Substantia nigra (tissue), 51 donors: ENCODE measurements at places on chromosomes 2 and 18.

DNA sequence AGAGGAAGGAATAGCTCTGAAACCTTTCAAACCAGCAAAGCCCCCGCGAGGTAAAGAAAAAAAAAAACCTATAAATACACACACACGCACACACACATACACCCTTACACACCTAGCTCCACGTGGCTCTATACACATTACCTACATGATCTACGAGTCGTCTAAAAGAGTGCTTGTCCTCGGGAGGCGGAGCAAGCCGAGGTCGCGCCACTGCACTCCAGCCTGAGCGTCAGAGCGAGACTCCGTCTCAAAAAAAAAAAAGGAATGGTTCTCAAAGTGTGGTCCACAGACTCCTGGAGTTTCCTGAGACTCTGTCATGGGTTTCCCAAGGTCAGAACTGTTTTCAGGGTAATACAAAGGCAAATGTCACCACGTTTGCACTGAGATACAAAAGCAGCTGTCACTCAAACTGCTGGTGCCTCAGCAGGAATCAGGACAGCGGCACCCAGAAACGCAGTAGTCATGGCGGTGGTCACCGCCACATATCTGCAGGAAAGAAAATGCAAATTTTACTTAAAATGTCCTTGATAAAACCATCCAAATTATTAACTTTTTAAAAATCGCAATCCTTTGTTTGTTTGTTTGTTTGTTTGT is 130.0 kb upstream of the GPC1 start:
- DNase-seq = no peak

GRCh38 chr2:140624200-140624599 is 1506.6 kb downstream of the LRP1B start:
- no peak for DNase-seq

DNA sequence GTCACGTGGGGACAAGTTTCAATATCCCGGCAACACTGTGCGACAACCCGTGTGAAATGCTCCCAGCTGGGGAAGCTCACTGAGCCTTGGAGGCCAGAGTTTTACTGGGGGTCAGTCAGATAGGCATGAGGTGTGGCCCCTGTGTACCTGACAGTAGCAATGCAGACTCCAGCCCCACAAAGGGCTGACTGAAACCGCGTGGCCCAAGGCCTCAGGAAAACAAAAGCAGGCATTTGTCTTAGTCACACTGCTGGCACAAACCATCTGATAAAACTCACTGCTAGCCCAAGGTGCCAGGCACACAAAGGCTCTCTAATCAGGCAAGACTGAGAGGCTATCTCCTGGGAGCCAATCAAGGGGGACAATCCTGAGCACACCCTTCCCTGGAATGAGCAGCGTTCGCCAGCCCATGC is 786.6 kb upstream of the RAB6C start:
- DNase-seq = no peak

DNA sequence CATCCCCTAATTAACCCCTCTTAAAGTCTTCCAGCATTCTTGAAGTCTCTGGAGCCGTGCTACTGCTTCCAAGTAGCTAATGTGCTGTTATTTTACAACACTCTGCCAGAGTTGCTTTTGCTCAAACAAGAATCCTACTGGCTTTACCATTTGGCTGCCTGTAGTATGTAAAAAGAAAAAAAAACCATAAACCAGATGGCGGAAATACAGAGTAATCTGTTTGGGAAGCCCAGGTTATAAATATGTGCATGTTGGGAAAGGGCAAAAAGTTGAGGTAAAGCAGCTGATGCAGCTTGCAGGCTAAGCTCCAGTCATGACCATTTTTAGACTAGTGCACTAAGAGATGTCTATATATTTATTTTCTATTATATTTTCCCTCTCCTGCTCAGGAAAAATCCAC is 313.2 kb upstream of the ETAA1 start:
- no peak for DNase-seq

- DNase-seq = no peak
Measured at GRCh38 chr2:182015334-182016109, 29.9 kb downstream of the PPP1R1C start.

GRCh38 chr18:23812546-23813440 is 123.5 kb downstream of the LAMA3 start:
- DNase-seq = no peak

DNA sequence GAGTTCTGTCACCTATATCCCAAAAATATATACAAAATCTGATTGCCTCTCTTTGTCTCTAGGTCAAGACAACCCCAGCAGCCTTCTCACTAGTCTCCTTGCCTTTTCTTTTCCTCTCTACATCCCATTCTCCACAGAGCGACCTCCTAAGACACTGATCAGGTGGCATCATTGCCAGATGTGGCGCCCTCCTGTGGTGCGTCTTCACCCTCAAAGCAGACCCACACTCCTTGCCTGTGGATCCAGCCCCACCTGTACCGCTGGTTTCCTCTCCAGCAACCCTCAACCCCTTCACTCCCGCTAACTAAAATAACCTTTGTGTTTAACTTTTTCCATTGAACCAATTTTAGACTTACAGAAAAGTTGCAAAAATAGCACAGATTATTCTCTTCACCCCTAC is 273.3 kb downstream of the GLI2 start:
- DNase-seq = no peak

DNA sequence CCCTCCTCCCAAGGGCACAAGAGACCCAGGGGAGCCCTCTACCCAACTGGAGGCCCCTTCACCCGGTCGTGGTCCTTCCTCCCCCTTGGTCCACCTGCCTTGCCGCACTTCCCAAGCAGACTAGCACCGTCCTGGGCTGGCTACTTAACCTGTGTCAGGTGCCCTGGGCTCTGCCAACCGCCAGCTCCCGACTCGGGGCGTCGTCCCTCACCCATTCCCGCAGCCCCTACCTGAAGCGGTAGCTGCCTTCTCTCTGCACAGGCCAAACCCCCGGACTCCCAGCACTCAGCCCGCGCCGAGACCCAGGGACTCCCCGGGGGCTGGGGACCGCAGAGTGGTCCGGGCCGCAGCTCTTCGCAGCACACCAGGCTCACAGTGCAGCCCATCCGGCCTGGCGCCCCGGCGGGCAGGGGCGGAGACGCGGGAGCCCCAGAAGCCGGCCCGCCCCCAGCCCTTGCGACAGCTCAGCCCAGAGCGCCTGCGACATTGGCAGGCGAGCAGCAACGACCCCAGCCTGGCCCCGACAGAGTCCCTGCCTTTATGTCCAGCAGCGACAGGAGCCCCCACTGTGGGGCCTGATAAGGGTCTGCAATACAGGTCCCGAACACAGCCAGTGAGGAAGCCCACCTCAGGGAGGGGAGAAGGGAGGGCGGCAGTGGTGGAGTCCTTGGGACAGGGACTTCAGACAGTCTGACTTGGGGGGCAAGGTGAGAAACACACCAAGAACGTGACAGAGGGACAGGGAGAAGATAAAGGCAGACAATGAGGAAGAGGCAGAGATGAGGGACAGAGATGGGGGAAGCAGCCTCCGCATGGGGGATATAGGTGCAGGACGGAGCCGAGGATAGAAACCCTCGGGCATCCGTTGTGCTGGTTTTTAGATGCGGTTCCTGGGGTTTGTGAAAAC is 31.0 kb upstream of the TNS1 start:
- DNase-seq = no peak

DNA sequence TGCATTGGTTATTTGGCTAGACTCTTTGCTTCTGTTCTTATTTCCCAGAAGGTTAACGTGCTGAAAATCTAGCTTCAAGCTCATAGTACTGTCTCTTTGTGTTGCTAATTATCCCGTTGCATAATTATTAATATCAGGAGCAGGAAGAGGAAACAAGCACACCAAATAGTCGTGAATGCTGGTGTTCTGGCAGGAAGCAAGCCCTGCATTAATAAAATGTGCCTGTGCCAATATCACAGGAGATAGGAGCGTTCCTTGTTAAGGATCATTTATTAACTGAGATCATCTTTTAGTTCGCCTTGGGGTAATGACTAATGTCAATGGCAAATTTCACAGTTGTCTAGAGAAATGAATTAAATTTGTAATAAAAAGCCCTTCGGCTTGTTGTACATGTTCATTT is 893.0 kb upstream of the POU3F3 start:
- no peak for DNase-seq

DNA sequence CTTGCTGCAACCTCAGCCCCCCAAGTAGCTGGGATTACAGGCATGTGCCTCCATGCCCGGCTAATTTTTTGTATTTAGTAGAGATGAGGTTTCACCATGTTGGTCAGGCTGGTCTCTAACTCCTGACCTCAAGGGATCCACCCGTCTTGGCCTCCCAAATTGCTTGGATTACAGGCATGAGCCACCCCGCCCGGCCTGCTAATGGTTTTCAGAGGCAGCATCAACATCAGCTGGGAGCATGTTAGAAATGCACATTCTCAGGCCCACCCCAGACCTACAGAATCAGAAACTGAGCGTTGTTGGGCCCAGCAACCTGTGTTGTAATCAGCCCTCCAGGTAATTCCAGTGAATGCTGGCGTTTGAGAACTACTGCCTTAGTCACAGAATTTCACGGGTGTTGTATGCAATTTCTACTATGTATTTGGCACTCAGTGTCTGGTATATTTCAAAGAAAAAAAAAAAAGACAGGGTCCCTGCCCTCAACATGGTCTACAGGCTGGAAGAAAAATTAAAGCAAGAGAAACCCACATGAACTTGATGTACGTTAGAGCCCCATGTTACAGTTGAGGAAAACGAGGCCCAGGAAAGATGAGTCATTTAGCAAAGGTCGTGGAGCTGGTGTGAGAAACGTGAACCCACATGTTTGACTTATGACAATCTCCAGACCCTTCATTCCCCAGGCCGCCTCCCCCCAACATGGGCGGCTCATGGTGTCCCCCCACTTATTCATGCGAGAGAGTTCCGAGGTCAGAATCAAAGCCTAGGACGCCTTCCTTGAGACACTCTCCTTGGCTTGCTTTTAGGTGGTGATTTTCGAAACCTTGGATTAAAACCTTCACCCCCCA is 35.3 kb downstream of the SH3BP4 start:
- no peak for DNase-seq

DNA sequence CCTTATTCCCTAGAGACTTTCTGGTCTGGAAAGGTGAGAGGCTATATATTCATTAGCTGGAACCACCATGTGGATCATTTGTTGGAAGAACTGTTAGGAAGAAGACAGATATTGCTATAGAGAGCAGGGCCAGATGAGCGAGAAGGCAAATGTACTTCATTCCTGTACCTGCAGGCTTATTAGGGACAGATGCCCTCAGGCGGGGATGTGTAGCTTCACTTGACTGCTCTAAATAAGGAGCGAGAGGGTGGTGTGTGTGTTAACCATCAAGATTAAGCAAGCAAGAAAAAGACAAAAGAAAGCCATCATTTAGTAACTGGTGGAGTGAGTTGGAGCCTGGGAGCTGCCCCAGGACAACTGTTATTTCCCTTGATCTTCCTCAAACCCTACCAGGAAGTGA is 36.4 kb downstream of the NEDD4L start:
- DNase-seq = no peak

DNA sequence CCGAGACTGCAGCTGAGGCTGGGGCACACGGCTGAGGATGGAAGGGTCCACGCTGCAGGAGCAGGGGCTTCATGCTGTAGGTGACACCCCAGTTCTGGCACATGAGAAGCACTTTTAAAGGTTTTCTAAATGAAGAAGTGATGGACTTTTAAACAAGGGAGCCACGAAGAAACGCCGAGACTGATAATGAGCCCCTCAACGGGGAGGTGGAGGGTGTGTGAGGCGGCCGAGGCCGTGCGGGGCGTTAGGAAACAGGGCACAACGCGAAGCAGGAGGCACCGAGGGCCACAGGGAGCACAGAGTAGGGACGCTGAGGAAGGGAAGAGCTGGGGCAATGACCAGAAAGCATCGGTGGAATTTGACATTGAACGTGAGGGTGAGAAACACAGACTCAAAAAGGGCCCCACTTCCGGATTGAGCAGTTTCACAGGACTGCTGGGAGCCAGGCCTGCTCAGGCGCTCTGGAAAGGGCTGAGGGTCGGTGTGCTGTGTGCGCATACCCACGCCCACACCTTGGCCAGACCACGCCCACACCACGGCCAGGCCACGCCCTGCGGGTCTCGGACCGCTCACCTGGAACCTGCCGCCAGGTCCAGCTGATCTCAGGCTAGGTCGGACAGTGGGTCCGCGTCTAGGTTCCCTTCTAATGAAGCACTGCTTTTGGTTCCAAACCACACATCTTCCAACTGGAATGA is 115.7 kb downstream of the GYPC start:
- no peak for DNase-seq

GRCh38 chr2:145543856-145544255 is 1023.9 kb upstream of the ZEB2 start:
- no peak for DNase-seq

DNA sequence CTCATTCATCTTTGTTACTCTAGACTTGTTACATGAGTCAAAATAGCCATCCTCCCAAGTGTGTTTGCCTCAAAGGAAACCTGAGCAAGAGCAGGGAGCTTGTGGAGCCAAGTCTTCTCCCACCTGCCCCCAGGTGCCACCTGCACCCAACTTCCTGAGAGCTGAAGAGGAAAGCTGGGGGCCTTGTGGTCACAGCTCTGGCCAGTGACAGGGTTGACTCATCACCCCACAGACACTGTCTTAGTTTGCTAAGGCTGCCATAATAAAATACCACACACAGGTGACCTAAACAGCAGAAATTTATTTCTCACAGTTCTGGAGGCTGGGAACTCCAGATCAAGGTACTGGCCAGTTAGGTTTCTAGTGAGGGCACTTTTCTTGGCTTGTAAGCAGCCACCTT is 99.6 kb downstream of the TPGS2 start:
- no peak for DNase-seq

GRCh38 chr2:26456440-26457250 is 21.3 kb downstream of the OTOF start:
- no peak for DNase-seq

GRCh38 chr18:13258921-13259320 is 40.4 kb downstream of the LDLRAD4 start:
- no peak for DNase-seq

DNA sequence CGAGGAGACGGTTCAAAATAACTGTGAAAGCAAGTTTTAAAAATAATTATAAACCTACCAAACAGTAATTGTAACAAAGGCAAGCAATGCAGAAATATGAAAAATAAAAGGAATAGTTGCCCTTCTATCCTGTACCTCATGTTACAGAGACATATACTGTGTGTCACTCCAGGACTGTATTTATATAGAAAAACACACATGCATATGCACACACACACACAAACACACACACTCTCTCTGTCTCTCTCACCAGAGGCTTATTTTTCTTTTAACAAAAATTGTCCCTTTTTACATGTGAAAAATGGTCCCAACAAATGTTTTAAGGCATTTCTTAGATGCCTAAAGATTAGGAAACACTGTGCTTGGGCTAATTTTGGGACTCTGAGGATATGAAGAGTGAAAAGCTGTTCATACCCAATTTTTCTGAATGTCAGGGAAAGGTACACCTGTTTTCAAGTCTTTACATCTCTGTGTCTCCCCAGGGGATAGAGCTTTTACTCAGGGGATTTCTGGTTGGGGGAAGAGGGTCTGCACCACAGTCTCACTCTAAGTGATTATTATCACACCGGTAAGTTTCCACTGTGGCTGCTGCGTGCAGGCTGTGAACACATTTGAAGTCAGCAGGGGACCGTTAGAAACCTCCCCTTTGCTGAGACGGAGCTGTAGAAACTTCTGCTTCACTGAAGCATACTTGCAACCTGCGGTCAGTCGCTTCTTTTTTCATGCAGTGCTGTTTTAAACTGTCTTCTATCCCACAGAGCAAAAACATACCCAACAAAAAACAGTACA is 51.4 kb upstream of the SPAG16 start:
- DNase-seq = no peak

GRCh38 chr2:215262741-215263362 is 49.0 kb upstream of the ATIC start:
- no peak for DNase-seq

GRCh38 chr2:134522496-134523455 is 196.0 kb downstream of the TMEM163 start:
- no peak for DNase-seq

GRCh38 chr18:35352778-35353177 is 8.6 kb upstream of the ZNF24 start:
- no peak for DNase-seq

GRCh38 chr2:62459106-62459505 is 46.9 kb downstream of the TMEM17 start:
- DNase-seq = no peak
